ENCODE measurements at places on chromosomes 16 and 17.

DNA sequence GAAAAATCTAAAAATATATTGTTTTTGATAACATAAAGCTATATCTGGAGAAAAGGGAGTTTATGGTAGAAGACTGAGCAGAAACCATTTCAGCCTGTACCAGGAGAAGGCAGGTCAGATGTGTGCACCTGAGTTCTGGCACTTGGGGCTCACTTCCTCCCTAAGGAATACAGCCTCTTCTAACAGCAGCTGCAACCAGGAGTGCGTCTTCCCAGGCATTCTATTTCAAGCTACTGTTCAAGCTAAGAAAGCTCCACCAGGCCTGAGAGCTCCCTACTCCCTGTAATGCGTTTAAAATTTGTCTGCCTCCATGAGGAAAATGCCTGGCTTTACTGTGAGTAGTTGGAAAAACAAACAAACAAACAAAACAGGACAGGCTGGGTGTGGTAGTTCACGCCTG, 96.1 kb downstream of the ZNF778 start:
- DNase-seq, result no peak

- DNase-seq, result no peak
These were observed 14.5 kb downstream of the PRSS54 start for GRCh38 chr16:58280146-58280845.

DNA sequence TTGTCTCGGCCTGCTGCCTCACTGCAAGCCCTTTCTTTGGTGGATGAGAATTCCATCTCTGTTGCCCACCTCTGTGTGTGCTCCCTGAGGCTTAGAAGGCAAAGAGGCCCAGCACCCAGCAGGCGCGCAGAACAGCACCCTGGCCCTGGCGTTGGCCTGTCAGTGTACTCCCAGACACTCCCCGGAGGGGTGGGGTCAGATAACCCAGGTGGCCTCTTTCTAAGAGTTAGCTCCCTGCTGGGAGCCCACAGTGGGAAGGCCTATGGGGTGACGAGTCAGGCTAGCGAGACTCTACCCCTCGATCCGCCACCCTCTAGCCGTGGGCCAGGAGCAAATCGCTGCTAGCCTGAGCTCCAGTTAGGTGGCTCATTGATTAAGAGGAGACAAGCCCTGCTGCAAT, 38.1 kb downstream of the SRL start:
- no peak for DNase-seq

GRCh38 chr16:4388271-4389021, 16.8 kb downstream of the VASN start:
- no peak for DNase-seq

- DNase-seq, result no peak
These were observed 5.9 kb downstream of the ZNF205 start for GRCh38 chr16:3118204-3118790.

- DNase-seq, result no peak
These were observed 137.4 kb downstream of the NPIPB5 start for GRCh38 chr16:22648141-22648540.

- no peak for DNase-seq
These were observed 11.4 kb downstream of the PCTP start for GRCh38 chr17:55762086-55762858.

Measured in iris pigment epithelial cell (primary cell).